ENCODE measurements at places on chromosomes 5 and 9. TPM values are rescaled to one million over a fixed set of nuclear protein-coding genes. Genes with fewer than 3 reads are reported as not detected.

Gene CDH10
- total RNA-seq = not detected

Gene EGFL7
- total RNA-seq = 0.08 TPM

Gene TTC33
- total RNA-seq = 19.4 TPM

Gene PCDHGB3
- total RNA-seq = not detected

Gene FSD1L
- 2.2 TPM for total RNA-seq

DNA sequence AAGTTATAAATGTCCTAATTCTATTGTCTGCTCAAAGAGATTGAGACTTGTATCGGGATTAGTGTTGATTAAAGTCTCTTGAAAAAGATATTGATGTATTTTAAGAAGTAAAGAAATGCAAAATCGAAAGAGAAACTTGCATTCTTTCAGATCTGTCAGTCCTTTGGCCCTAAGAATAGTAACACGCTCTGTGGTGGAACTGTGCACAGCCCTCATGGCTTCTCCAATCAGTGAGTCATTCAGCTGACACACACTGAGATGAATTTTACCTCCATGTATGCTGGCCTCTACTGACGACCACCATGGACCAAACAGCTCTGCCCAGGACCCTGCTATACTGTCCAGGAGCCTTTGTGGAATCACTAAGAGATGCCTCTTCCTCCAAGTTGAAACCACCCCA is 232.4 kb downstream of the ESM1 start:
- peak; percentile 47 for DNase-seq
- no peaks in the 10 kb centered on the region for H3K36me3 ChIP-seq
- no peaks in the 10 kb centered on the region for H3K27me3 ChIP-seq
- H3K4me3 ChIP-seq = no peak overlapping the region
- H3K27ac ChIP-seq = peak overlapping the region; percentile 50

- H3K27me3 ChIP-seq = no peaks in the 10 kb centered on the region
- DNase-seq = no peak
- H3K4me3 ChIP-seq = no peak overlapping the region
- H3K4me1 ChIP-seq = peaks cover 41% of the 10 kb centered on the region
- no peaks in the 10 kb centered on the region for H3K36me3 ChIP-seq
Measured at GRCh38 chr5:59104400-59105127, 521.7 kb downstream of the RAB3C start.

- no peak for DNase-seq
- no peak overlapping the region for H3K4me3 ChIP-seq
- no peak overlapping the region for H3K27ac ChIP-seq
- H3K4me1 ChIP-seq = peaks cover 6% of the 10 kb centered on the region
Measured at GRCh38 chr9:108880738-108881316, 18.8 kb downstream of the ACTL7A start.

DNA sequence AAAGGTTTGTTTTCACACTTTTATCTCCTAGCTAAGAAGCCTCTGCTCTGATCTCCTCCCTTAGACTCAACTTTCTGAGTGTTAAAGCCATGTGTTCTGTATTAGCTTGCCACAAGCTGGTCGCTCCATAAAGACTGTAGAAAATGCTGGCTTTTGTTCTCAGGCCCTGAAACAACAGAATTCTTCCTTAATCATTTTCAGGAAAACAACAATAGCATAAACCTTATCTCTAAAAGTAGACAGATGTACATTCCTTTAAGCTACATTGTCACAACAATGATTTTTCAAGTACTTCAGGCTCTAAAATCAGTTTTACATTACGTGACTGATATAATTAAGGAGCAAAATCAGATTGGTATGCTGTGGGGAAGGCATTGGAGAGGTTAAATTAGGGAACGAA is 41.9 kb downstream of the VCAN start:
- H3K4me1 ChIP-seq = peaks cover 30% of the 10 kb centered on the region
- DNase-seq = no peak
- H3K36me3 ChIP-seq = peaks cover 19% of the 10 kb centered on the region
- H3K27ac ChIP-seq = no peak overlapping the region
- no peak overlapping the region for H3K4me3 ChIP-seq

DNA sequence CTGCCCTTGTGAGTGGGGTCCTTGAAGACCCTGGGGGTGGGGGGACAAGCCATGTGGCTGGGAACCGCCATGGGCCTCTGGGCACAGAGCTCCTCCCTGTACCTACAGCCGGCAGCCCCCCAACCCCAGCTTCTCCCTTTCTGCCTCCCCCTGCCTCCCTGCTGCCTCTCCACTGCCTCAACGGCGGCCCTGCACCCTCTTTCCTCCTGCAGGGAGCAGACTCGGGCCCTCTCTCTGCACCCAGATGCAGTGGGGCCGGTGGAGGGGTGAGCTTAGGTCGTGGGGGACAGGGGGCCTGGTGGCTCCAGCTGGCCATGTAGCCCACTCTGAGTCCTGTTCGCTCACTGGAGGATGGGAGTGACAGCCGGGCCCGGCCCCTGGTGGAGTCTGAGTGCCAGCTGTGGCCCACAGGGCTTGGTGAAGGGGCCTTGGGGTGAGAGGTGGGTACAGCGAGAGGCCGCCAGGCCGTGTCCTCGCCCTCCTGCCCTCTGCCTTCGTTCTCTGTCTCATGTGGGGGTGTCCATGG is 139.3 kb upstream of the COL5A1 start:
- peak overlapping the region; percentile 96 for H3K27ac ChIP-seq
- no peaks in the 10 kb centered on the region for H3K27me3 ChIP-seq
- H3K36me3 ChIP-seq = no peaks in the 10 kb centered on the region
- H3K4me1 ChIP-seq = peaks cover 32% of the 10 kb centered on the region
- no peak overlapping the region for H3K4me3 ChIP-seq

- H3K4me3 ChIP-seq = no peak overlapping the region
- peak; percentile 12 for DNase-seq
- H3K4me1 ChIP-seq = peaks cover 13% of the 10 kb centered on the region
- no peak overlapping the region for H3K27ac ChIP-seq
- peaks cover 99% of the 10 kb centered on the region for H3K36me3 ChIP-seq
- no peaks in the 10 kb centered on the region for H3K27me3 ChIP-seq
Measured at GRCh38 chr5:134148986-134149539, 27.7 kb downstream of the SKP1 start.

DNA sequence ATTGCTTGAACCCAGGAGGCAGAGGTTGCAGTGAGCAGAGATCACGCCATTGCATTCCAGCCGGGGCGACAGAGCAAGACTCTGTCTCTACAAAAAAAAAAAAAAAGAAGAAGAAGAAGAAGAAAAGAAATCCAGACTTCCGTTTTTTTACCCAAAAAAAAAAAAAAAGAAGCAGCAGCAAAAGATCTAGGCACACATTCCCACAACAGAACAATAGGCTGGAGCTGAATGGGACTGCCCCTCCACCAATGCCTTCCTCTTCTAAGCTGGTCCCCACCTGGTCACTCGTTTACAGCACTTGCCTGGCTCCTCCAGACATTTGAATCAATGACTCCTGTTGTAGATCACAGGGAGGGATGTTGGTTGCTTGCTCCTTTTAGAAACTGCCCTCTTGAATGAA is 1.6 kb upstream of the LMAN2 start:
- H3K27ac ChIP-seq = no peak overlapping the region
- H3K4me1 ChIP-seq = peaks cover 20% of the 10 kb centered on the region
- DNase-seq = no peak
- peaks cover 20% of the 10 kb centered on the region for H3K36me3 ChIP-seq
- no peak overlapping the region for H3K4me3 ChIP-seq

DNA sequence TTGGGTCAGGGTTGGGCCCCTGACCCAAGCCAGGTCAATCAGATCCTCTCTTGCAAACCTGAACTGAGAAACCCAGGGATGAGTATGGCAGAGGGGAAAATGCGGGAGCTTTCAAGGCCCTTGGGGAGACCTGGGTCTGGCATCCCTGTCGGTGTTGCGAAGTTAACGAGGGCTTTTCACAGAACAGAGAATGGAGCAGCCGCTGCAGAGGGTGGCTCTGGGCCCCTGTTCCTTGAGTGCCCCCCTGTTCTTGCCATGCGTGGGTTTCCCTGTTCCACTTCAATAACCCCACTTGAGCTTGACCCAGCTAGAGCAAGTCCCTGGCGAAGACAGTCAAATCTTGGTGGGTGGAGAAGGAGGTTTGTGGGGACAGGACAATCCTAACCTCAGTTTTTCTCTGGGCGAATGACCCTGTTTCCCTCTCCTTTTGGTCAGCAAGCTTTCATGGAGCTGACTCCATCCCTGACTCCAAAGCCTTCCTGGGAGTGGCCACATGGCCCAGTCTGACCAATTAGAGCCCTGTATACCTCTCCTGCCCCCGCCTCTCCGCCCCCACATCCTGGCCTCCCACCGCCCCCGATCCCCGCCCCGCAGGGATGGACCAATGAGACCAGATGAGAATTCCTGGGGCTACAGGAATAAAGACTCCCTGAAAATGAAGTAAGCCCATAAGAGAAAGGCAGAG is 2.9 kb upstream of the VDAC1 start:
- no peak for DNase-seq
- H3K27me3 ChIP-seq = no peaks in the 10 kb centered on the region
- peaks cover 19% of the 10 kb centered on the region for H3K4me1 ChIP-seq
- peaks cover 25% of the 10 kb centered on the region for H3K36me3 ChIP-seq
- no peak overlapping the region for H3K27ac ChIP-seq

GRCh38 chr9:98314381-98315066 is 59.1 kb upstream of the TBC1D2 start:
- no peaks in the 10 kb centered on the region for H3K36me3 ChIP-seq
- no peaks in the 10 kb centered on the region for H3K4me1 ChIP-seq
- no peak for DNase-seq
- H3K27ac ChIP-seq = no peak overlapping the region

GRCh38 chr9:14214065-14214684 is 99.8 kb downstream of the NFIB start:
- DNase-seq = no peak
- no peaks in the 10 kb centered on the region for H3K27me3 ChIP-seq
- no peak overlapping the region for H3K27ac ChIP-seq
- H3K36me3 ChIP-seq = no peaks in the 10 kb centered on the region
- H3K4me1 ChIP-seq = no peaks in the 10 kb centered on the region
- no peak overlapping the region for H3K4me3 ChIP-seq

DNA sequence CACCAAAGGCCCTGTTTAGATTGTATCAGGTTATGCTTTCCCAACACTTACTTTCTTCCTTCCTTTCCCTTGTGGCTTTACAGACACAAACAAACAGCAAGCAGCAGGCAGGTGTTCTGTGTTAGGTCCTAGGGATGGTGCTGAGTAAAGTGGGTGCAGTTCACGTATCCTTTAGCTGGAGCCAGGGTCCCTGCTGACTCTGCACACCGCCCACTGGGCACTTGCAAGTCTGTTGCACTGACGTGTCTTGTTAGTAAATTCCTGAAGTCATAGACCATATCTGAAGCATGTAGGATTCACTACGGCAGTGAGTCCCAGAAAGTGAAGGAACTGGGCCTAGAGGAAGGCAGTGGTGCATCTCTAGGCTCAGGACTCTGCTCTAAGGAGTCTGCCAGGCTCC is 96.5 kb downstream of the DAPK1 start:
- peak; percentile 74 for DNase-seq
- peak overlapping the region; percentile 64 for H3K27ac ChIP-seq
- H3K4me3 ChIP-seq = no peak overlapping the region
- no peaks in the 10 kb centered on the region for H3K27me3 ChIP-seq

DNA sequence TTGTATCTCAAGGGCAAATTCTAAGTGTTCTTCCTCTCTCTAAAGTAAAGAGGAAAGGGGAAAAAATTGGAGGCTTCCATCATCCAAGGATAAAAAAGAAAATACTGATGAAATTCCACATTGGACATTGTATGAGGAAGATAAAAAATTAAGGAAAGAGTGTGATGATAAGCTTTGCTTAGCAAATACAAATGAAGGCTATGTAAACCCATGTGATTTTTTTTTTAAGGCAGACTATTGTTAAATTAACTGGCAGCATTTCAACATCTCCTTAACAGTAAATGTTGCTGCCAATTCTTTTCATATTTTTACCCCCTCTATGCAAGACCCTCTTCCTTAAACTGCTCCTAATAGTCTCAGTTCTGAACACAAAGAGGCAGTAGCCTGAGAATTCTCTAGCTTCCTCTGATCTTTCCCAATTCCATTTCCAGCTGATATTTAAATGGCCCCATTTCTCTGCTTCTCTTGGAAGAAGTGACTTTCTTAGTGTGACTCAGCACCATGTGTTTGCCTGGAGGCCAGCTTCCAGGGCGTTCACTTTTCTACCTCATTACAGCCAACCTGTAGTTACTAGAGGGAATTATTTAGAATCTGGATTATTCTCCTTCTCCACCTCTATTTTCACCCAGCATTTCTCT is 159.7 kb downstream of the TLE1 start:
- no peaks in the 10 kb centered on the region for H3K27me3 ChIP-seq
- no peaks in the 10 kb centered on the region for H3K36me3 ChIP-seq
- peak overlapping the region; percentile 36 for H3K27ac ChIP-seq
- no peak overlapping the region for H3K4me3 ChIP-seq

- DNase-seq = no peak
- H3K27me3 ChIP-seq = no peaks in the 10 kb centered on the region
- H3K27ac ChIP-seq = no peak overlapping the region
- no peaks in the 10 kb centered on the region for H3K36me3 ChIP-seq
- H3K4me1 ChIP-seq = peaks cover 4% of the 10 kb centered on the region
Measured at GRCh38 chr9:91572044-91572443, 148.4 kb upstream of the NFIL3 start.

Measured in SJSA1 (cell line).